ENCODE measurements at places on chromosomes 12 and 14. TPM values are rescaled to one million over a fixed set of nuclear protein-coding genes. Genes with fewer than 3 reads are reported as not detected.

ESPL1 gene
- total RNA-seq = 0.33 TPM

C1R gene
- 582 TPM for total RNA-seq

GLT1D1 gene
- total RNA-seq = 0.16 TPM

BEST3 gene
- total RNA-seq = not detected

OR6C2 gene
- total RNA-seq = not detected

GZMB gene
- not detected for total RNA-seq

ABCD2 gene
- total RNA-seq = 2.6 TPM

TSPAN9 gene
- 16.8 TPM for total RNA-seq

ENDOU gene
- 1.4 TPM for total RNA-seq

Measured in breast epithelium (tissue), 4 donors.